ENCODE measurements at places on chromosomes 5 and 9.

DNA sequence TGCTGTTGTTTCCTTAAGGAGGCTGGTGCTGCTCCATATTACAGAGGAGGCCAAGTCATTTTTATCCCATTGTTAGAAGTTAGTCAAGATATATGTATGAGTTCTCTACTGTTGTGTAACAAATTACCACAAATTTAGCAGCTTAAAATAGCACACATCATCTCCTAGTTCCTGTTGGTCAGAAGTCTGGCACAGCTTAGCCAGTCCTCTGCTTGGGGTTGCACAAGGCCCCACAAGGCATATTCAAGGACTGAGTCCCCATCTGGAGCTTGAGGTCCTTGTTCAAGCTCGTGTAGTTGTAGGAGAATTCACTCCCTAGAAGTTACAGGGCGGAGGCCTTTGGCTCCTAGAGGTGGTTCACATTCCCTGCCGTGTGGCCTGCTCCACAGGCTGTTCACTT lies 14.7 kb downstream of the MTAP start:
- no peak for DNase-seq

- DNase-seq = no peak
Measured at GRCh38 chr5:68661237-68661636, 432.6 kb upstream of the SLC30A5 start.

DNA sequence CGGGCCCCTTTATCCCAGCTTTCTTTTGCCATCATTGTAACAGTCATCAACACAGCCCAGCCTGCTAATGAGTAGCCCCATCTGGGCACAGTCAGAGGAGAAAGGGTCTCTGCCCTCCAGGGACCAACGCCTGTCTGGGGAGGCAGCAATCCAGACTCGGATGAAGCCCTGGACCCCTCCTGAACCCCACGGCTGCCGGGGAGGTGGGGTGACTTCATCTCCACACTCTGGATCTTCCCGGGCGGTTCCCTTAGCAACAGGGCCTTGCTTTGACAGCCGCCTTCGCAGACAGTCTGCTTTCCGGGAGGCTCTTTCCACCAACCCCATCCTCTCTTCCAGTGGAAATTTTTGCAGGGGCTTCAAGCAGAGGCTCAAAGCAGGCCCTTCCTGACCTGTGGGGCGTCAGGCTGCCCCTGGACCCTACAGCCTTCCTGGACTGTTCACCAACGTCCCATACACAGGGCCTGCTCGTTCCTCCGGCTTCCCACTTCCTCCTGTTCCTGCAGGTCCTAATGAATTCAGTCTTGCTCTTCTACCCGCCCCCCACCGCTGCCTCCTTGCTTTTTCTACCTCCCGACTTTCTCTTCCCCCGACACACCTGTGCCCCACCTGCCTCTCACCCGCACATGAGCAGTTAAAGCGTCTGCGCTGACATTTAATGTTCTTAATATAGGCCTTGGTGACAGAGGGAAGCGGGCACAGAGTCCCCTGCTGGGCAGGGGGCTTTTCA lies 161.7 kb upstream of the MVB12B start:
- DNase-seq = no peak

- no peak for DNase-seq
Measured at GRCh38 chr5:164532235-164532900, 1026.9 kb downstream of the MAT2B start.

- DNase-seq = no peak
Measured at GRCh38 chr9:18022642-18023041, 443.8 kb downstream of the SH3GL2 start.
